Substantia nigra (tissue), 51 donors: ENCODE measurements at places on chromosomes 2 and 18.

DNA sequence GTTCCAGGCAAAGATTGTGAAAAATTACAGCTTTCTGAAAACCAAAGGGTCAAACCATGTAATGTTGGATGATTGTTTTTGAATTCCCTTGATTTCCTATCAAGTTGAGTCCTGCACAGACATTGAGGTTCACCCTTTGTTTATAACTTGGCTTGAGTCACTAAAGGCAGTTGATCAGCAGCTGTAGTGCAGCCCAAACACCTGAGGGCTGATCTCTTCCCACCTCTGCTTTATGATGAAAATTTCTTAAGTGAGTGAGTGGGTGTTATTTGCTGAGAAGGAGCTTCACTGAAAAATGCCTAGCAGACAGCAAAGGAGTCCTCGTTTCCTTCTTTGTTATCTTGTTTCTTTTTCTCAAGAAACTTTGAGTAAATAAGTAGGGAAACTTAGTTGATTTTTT is 31.9 kb upstream of the BMPR2 start:
- DNase-seq = no peak

GRCh38 chr18:48898521-48898920 is 52.2 kb downstream of the SMAD7 start:
- DNase-seq = no peak

DNA sequence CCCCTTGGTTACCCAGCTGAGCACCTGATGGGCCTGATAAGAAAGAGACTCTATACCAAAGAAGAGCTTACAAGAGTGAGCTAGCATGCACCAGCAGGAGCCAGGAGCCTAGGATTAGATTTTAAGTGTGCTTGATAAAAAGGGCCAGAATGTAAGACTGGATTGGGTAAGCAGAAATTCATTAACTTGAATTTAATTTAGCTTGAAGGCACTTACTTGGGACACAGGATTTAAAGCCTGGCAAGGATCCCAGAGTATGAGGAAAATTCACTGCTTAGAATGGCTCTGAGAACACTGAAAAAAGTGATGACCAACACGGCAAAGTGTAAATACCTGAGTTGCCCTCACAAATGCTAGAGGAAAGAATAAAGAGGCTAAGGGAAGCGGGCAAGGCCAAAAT is 91.3 kb upstream of the RBBP8 start:
- no peak for DNase-seq

DNA sequence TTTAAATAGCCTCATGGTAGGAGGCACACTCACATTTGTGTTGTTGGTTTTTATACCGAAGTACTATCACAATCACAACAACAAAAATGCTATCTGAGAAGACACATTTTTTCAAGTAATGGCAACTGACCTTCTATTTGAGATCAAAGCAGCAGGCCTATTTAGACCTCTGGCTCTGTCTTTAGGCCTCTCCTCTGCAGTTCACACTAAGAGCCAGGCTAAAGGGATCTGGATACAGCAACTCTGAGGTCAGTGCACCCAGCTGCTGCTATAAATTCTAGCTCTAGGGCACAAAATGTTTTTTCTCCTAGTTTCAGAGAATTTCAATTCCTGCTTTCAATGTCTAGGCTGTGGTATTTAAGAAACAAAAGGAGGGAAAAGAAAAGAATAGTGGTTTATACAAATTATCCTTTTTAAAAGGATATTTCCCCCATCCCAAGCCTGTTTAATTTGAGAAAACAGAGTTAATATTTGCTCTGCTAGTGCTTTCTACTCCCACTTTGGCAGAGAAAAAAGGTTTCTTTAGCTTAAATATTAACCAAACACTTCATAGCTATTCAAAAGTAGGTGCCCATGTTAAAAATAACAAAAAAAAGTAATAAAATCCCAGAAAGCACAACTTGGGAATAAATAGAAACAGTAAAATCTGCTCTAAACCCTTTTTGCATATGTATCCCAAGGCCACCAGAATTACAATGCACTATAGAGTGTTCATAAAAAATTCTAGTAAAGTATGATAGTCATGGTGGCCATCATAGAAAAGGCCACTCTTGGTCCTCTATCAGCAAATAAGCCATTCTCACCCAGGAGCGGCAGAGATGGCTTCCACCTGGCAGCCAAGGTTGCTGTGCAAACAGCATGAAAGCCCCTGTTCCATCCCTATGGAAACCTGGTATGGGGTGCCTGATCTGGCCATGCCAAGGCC is 293.6 kb upstream of the SESTD1 start:
- DNase-seq = no peak

DNA sequence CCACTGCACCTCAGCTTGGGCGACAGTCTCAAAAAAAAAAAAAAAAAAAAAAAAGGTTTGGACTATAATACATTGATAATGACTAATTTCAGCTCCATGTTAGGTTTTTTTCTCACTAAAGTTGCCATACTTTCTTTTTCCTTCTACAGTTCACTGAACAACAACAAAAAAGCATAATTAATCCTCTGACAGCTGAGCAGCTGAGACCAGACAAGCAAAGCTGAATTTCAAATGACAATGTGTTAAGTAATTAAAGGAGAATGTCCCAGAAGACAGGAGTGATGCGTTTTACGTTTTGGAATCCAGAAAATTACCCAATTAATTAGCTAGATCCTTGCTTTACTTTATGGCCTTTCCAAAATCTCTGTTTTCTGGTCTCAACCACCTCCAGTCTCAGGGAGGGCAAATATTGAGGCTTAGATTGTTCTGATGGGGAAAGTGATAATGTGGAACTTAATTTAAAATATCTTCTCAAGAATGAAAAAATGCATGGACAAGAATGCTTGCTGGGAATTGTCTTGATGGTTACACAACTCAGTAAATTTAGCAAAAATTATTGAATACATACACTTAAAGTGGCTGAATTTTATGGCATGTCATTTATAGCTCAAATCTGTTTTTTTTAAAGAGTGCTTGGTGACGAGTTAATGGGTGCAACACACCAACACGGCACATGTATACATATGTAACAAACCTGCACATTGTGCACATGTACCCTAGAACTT is 17.4 kb upstream of the RMDN2 start:
- no peak for DNase-seq

DNA sequence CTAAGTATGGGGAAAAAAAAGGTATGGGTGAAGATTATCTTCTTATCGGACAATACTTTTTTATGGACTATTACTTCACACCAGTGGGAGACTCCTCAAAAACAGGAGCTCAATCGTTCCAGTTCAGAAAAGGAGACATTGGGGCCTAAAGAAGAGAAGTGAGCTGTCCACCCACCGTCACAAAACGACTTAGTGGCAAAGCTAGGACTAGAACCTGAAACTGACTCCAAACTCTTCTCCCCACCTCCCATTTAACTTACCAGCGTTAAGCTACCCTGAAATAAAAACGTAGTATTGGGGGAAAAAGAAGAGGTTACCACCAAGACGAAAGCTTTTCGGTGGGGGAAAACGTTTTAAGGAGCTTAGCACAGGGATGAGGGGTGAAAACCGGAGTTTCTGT is 503 bp downstream of the GTF3C3 start:
- DNase-seq = no peak

GRCh38 chr2:232634206-232635150 is 1.1 kb downstream of the EFHD1 start:
- no peak for DNase-seq

GRCh38 chr2:136222862-136223261 is 104.9 kb upstream of the CXCR4 start:
- DNase-seq = no peak

- no peak for DNase-seq
These were observed 489.1 kb downstream of the STK39 start for GRCh38 chr2:167758292-167758691.

- no peak for DNase-seq
These were observed 121.7 kb downstream of the LYPD6B start for GRCh38 chr2:149160195-149160594.

DNA sequence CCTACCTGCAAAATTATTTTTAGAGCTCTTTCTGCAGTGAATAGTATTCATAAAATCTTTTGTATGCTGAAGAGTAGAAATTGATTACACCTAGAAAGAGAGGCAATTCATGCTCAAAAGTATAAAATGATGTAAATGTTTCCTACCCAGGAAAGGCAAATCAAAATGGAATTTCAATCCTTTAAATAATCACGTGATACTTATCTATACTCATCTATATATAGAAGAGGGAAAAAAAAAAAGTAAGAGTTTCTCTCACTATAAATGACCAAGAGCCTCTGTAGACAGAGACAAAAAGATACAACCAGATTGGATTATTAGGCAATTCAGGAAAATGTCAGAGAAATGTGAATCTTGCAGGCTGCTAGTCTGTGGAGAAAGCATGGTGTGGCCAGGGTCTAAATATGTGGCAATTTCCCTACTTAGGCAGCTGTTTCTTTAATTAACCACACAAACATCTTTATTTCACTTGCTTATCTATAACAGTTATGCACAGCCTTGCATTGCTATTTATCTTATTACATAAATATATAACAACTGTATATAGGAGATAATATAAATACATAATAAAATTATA is 39.5 kb downstream of the METTL8 start:
- no peak for DNase-seq

GRCh38 chr2:185859506-185859905 is 120.9 kb downstream of the FSIP2 start:
- no peak for DNase-seq

GRCh38 chr2:191453761-191454160 is 208.6 kb downstream of the MYO1B start:
- no peak for DNase-seq

DNA sequence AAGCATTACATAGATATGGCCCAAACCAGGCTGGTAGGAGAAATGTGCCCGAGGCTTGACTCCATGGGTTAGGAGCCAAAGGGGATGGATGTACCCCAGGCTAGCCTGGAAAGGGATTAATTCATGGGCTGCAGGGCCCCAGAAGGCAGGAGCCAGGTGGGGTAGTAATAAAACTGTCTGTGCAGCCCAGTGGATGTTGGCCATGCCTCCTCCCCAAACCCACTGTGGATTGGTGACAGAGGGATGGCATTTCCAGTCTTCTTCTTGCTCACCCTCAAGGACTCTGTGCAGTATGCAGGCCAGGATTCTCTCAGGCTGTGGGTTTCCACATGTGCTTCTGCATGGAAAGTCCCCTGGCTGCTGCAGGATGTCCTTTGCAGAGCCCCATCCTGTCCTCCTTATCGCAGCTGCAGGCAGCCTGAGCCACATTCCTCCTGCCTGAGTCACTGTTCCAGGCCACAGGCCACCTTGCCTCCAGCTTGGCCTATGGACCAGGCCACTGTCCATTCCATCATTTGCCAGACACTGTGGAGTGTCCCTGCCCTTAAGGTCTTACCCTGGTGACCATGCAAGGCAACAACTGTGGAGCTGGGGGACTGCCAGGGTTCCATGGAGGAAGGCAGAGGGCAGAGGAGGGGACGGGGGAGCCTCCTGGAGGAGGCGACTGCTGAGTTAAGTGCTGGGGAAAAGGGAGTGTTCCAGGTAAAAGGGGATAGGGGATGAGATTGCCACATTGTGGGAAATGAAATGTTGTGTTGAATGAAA is 38.9 kb downstream of the INO80C start:
- DNase-seq = no peak

- peak; percentile 86 for DNase-seq
These were observed 208.1 kb upstream of the HAAO start for GRCh38 chr2:43000242-43001054.

DNA sequence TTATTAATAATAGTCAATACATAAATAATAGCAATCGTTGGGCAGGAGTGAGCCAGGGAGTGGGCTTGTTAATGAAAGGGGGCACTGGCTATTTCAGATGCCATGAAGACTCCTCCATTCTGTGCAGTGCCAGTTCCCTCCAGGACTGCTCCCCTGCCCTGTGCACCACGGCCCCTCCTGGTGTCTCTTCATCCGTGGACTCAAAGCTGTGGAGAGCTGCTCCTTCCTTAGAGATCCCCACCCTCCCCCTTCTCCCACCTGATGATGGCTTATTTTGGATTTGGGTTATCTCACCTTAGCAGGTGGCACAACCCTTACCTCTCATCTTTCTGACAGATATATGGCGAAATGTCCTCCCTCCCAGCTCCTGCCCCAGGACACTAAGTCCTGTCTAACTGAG is 3.1 kb upstream of the CELF4 start:
- no peak for DNase-seq

- no peak for DNase-seq
These were observed 46.2 kb downstream of the ARHGAP15 start for GRCh38 chr2:143175438-143175837.

DNA sequence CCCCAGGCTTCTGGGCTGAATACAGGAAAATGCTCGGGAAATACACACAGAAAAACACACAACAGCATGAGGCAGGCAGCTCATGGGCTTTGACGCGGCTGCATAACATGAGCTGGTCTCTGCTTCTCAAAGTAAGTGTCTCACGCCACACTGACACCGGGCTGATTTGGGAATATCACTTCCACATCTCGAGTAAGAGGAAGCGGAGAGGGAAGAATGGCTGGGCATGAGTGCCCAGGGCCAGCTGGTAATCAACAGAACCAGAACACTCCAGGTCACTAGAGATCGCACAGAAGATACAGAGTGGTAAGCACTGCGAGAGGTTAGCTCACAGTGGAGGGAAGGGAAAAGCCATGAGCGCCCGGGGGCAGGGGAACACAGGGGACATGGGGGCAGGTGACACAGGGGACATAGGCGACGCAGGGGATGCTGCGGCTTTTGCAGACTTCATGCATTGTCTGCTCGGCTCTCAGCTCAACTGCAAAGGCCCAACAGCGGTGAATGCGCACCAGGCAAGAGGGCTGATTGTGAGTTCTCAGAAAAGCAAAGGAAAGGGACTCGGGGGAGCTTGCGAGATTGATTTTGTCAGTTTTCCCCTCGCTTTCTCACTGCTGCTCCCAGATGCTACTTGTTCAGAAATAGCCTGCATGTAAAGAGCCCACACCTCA is 141.4 kb downstream of the MBP start:
- DNase-seq = no peak

DNA sequence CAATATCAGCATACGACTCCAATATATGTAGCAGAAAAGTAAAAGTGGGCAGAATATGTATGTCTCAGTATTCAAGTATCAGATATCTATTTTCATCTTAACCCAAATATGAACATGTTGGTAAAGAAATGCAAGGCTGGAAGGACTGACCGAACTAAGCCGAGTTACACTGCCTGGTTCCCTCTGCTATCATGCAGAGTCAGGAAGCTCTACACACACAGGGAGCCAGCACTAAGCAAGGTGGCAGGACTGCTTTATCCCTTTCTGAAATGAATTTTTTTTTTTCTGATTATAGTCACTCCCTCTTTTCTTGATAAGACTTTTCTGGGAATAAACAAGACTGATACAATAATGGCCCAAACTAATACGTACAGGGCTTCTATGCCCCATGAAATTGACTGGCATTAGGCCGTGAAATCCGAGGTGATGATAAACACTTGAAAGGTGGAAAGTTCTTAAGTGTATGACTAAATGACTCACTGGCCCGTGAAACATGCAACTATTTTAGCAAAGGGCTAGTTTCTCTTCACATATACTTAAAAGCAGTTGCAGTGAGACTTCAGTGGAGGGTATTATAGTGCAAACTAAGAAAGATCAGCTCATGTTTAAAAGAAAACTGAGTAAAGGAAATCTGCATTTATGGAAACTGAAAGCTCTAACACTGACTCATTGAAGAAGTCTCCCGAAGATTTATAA is 14.9 kb downstream of the DPP4 start:
- no peak for DNase-seq

DNA sequence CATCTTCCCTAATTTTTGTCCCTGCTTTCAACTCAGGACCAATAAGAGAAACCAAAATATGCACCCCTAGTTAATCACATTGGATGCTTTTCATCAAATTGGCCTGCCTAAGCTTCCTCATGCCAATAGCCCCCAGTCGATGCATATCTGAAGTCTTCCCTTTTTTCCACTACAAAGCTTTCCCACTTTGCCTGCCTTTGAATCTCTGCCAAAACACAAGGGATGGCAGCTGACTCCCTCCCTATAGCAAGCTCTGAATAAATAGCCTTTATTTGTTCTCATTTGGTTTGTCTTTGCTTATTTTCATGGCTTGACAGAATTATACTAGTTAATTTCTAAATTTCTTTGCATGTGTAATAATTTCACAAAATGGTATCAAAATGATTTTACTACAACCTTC is 621.2 kb downstream of the MBD2 start:
- DNase-seq = no peak
